ENCODE measurements at places on chromosomes 5 and 9. TPM values are rescaled to one million over a fixed set of nuclear protein-coding genes. Genes with fewer than 3 reads are reported as not detected.

The GOLGA1 gene
- total RNA-seq: 10.6 TPM

The GMCL2 gene
- total RNA-seq: not detected

The ARID3C gene
- 0.80 TPM for total RNA-seq

The DAB2 gene
- total RNA-seq: 21.6 TPM

The CD72 gene
- total RNA-seq: 3.3 TPM

The PGM5 gene
- not detected for total RNA-seq

The PLAA gene
- 41.3 TPM for total RNA-seq

The NR6A1 gene
- 168 TPM for total RNA-seq

The FST gene
- 91.6 TPM for total RNA-seq

The GBGT1 gene
- 29.1 TPM for total RNA-seq

The PCDHGA1 gene
- total RNA-seq: 0.38 TPM

The JADE2 gene
- total RNA-seq: 50.0 TPM

The MAN2A1 gene
- total RNA-seq: 50.7 TPM

The PCDHA1 gene
- total RNA-seq: 0.26 TPM

The FREM1 gene
- 8.4 TPM for total RNA-seq

The IFNE gene
- total RNA-seq: 0.89 TPM

The MLANA gene
- total RNA-seq: not detected

The NTNG2 gene
- 1.3 TPM for total RNA-seq

The HOMER1 gene
- 42.4 TPM for total RNA-seq

The TLN1 gene
- total RNA-seq: 104 TPM

The PCDHGB3 gene
- 3.4 TPM for total RNA-seq

The ASPN gene
- total RNA-seq: not detected

The PCDHB3 gene
- total RNA-seq: 17.7 TPM

The IL9 gene
- not detected for total RNA-seq

The TMEM252 gene
- total RNA-seq: not detected

The NRARP gene
- total RNA-seq: 12.1 TPM

The PRLR gene
- total RNA-seq: 7.3 TPM

The STK32A gene
- 35.3 TPM for total RNA-seq

The GRXCR2 gene
- not detected for total RNA-seq

The WNK2 gene
- total RNA-seq: 80.1 TPM

The MELK gene
- total RNA-seq: 44.8 TPM

The FAT2 gene
- not detected for total RNA-seq

The MACIR gene
- 13.7 TPM for total RNA-seq

The ECSCR gene
- total RNA-seq: not detected

The SV2C gene
- not detected for total RNA-seq

The CDH9 gene
- not detected for total RNA-seq

The FYB1 gene
- total RNA-seq: not detected

The ECM2 gene
- 1.2 TPM for total RNA-seq

The KCNT1 gene
- 0.15 TPM for total RNA-seq

The PTPN3 gene
- total RNA-seq: 4.6 TPM

The GABRP gene
- 1.2 TPM for total RNA-seq

The SLC4A9 gene
- total RNA-seq: 1.1 TPM

The SLC25A48 gene
- total RNA-seq: 4.2 TPM

Data from endodermal cell (in vitro differentiated cells).